Caco-2 (cell line): ENCODE measurements at places on chromosomes 3 and 15. TPM values are rescaled to one million over a fixed set of nuclear protein-coding genes. Genes with fewer than 3 reads are reported as not detected.
A peak's percentile ranks its signal among the peaks of the same experiment; 100 is the strongest.

DNA sequence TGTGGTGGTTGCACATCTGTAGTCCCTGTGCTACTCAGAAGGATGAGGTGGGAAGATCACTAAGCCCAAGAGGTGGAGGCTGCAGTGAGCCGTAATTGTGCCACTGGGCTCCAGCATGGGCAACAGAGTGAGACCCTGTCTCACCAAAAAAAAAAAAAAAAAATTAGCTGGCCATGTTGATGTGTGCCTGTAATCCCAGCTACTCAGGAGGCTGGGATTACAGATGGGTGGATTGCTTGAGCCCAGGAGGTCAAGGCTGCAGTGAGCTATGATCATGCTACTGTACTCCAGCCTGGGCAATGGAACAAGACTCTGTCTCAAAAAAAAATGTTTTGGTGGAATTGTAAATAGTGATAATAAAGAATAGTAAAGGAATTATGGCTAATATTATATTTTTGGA lies 9.9 kb downstream of the ATRIP start:
- DNase-seq, result no peak
- no peak overlapping the region for H3K27ac ChIP-seq
- peaks cover 4% of the 10 kb centered on the region for H3K36me3 ChIP-seq
- H3K4me3 ChIP-seq, result no peak overlapping the region

DNA sequence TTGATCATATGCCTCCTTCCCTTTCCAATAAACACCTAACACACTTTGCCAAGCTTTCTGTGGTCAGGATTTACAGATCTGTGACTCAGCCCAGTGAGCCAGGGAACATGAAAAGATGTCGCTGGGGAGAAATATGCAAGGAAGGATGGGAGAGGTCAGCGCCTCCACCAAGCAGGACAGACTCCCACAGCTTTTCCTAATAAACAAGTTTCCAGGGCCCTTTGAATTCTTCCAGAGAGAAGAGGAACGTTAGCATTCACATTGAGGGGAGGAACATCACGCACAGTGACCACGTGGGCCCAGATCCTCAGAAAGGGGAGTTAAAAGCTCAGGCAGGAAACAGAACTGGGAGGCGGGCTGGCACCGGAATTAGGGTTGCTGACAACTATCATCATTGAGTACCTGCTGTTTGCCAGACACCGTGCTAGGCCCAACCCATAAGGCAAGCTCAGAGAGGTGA lies 33.3 kb upstream of the MRPS22 start:
- no peak overlapping the region for H3K4me3 ChIP-seq
- no peak for DNase-seq
- H3K27ac ChIP-seq, result no peak overlapping the region

DNA sequence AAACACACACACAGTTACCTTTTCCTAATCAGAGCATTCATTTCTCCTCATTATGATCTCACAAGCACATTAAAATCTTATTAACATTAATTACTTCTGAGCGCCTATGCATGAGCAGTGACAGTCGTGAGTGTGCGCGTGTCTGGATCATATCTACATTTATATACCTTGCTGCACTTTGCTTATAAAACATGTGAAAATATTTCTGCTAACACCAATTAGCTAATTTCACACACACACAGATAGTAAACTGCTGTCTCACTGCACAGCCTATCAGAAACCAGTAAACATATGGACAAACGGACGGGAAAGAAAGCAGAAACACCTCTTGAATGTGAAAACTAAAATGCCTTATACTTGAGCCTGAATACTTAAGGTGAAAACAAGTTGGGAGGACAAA lies 64.8 kb downstream of the ZBTB20 start:
- no peak overlapping the region for H3K27ac ChIP-seq
- H3K27me3 ChIP-seq, result no peaks in the 10 kb centered on the region
- H3K4me1 ChIP-seq, result peaks cover 10% of the 10 kb centered on the region
- no peaks in the 10 kb centered on the region for H3K36me3 ChIP-seq
- DNase-seq, result no peak
- no peak overlapping the region for H3K4me3 ChIP-seq

GRCh38 chr3:194141415-194142155 lies 5.6 kb downstream of the HES1 start:
- peak overlapping the region; percentile 63 for H3K4me3 ChIP-seq
- H3K4me1 ChIP-seq, result peaks cover 30% of the 10 kb centered on the region
- peak overlapping the region; percentile 78 for H3K27ac ChIP-seq
- H3K27me3 ChIP-seq, result no peaks in the 10 kb centered on the region

GRCh38 chr3:43062040-43062563 lies 43.8 kb downstream of the POMGNT2 start:
- H3K4me1 ChIP-seq, result no peaks in the 10 kb centered on the region
- H3K27me3 ChIP-seq, result no peaks in the 10 kb centered on the region
- H3K36me3 ChIP-seq, result no peaks in the 10 kb centered on the region
- H3K4me3 ChIP-seq, result no peak overlapping the region

DNA sequence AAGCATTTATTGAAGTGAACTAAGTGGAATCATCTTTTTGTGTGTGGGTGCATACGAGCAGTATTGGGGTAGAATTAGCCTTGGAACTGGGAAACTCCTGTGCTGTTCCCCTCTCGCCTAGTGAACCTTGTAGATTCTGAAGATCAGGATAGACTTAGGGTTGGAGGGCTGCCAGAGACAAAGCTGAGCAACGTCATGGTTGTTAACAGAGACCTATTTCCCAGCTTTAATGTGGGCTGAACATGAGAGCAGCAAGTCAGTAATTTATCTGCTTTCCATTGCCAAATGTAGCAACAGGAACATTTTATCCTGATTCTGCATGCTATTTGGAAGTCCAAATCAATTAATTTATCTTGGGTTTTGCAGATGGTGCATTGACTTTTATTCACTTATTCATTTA lies 246.6 kb downstream of the IL20RB start:
- no peaks in the 10 kb centered on the region for H3K4me1 ChIP-seq
- H3K4me3 ChIP-seq, result no peak overlapping the region
- no peaks in the 10 kb centered on the region for H3K36me3 ChIP-seq

- H3K27me3 ChIP-seq, result no peaks in the 10 kb centered on the region
- no peak overlapping the region for H3K4me3 ChIP-seq
- no peaks in the 10 kb centered on the region for H3K4me1 ChIP-seq
Observed at GRCh38 chr3:88691081-88691480, 416.3 kb upstream of the EPHA3 start.

Gene NR2E3
- total RNA-seq, result not detected in 2 replicates

Gene DGKG
- total RNA-seq, result 0.32 and 0.81 TPM in 2 replicates
